ENCODE measurements at places on chromosomes 16 and 17.

GRCh38 chr16:675884-676564 is 553 bp downstream of the RHBDL1 start:
- DNase-seq = no peak

DNA sequence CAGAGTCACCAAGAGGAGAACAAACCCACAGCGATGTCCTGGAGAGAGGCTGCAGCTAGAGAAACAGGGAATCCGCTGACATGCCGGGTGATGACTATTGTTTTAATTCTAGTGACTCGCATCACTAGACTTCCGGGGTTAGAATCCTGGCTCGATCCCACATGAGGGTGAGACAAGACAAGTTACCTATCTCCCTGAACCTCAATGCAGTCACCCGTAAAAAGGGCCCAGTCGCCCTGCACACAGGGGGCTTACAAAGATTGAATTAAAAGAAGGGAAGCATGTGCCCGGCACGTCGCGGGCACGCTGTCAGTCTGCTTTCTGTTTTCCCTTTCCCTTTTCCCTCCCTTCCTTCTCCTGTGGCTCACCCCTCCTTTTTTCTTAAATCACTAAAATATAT is 212.9 kb upstream of the FOXF1 start:
- DNase-seq = no peak

DNA sequence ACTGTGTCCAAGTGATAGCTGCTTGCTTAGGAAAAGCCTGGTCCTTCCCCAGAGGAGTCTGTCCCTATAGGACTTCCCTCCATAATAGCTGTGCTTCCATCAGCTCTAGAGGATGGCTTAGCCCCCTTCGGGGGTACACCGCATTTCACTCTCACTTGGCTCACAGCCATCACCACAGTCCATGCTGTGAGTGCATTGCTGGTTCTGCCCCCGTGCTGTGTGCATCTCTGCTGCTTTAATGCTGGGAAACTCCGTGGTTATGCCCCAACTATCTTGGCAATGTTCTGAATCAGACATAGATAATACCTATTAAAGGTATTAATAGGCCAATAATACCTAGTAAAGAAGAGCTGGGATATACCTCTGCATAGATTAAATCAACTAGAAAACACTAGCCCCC is 58.3 kb downstream of the SIAH1 start:
- no peak for DNase-seq

GRCh38 chr17:60305141-60305540 is 86.8 kb downstream of the USP32 start:
- no peak for DNase-seq

DNA sequence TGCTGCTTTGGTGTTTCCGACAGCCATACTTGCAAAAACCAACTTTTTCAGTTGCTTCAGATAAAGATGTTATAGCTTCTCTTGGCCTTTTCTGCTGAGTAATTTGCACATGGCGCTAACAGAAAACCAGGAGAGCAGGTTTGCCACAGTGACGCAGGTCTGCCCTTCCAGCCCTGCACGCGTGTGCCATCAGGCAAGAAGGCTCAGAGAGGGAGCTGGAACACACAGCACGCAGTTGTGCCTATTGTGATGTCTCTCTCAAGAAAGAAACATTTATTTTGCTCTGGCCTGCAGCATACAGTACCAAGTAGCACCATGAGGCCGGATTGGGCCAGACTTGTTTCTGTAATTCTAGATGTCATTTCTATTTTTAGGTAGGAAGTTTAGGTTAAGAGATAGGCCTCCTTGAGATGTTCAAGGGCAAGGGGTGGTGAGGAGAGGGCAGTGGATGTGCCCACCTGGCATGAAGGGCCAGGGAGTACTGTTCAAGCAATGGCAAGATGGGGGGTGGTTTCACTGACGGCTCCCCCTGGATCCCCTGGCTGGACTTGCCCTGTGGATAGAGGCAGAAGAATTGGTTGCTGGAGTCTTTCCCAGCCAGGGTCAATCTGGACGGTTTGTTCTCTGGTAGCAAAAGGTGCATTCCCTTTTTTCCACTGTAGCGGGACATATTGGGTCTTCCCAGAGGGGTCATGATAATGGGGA is 1.9 kb downstream of the CBX2 start:
- no peak for DNase-seq

DNA sequence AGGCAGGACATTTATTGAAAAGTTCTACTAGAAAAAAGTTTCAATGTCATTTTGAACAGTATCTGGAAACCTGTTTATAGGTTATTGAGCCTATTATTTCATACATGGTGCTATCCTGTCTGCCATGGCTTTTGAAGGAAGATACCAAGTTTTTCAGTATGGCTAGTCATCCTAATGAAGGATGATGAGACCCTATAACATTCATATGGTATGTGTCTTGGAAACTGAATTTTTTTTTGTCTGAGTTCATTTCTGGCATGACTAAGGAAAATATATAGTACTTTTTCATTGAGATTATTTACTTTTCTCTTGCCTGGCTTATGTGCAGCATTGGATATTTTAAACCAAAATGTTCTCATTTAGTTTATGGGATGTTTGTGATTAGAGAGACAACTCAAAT is 30.2 kb downstream of the CLTC start:
- DNase-seq = no peak

DNA sequence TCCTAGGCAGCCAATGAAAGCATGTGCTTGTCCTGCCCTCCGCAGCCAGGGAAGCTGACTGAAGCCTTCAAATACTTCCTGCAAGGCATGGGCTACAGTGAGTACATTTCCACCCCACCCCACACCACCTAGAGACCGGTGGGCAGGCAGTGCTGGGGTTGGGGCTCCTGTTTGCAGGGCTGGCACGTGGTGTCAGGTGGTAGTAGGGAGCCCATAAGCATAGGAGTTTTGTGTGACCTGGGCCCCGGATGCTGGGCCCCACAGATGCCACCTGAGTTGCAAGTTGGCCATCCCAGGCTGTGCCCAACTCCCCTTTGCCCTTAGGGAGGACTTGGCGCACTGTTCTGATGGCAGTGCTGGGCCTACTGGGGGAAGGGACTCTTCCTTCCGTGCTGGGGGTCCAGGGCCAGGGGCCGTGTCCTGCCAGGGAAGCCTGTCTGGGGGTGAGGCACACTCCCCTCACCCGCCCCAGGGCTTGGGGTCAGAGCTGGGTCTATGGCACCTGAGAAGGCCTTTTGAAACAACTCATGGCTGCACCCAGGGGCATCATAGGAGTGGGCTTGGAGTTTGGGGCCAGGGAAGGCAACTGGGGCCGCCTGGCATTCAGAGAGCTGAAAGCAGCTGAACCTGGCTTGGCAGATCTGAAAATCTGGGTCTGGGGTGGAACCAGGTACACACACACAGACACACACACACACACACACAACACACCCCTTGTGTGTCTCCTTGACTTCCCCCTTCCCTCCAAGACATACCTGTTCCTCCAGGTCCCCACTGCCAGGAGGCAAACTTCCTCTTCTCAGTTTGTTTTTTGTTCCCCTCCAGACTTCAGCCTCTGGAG is 5.8 kb upstream of the SETD6 start:
- DNase-seq = peak; percentile 55

DNA sequence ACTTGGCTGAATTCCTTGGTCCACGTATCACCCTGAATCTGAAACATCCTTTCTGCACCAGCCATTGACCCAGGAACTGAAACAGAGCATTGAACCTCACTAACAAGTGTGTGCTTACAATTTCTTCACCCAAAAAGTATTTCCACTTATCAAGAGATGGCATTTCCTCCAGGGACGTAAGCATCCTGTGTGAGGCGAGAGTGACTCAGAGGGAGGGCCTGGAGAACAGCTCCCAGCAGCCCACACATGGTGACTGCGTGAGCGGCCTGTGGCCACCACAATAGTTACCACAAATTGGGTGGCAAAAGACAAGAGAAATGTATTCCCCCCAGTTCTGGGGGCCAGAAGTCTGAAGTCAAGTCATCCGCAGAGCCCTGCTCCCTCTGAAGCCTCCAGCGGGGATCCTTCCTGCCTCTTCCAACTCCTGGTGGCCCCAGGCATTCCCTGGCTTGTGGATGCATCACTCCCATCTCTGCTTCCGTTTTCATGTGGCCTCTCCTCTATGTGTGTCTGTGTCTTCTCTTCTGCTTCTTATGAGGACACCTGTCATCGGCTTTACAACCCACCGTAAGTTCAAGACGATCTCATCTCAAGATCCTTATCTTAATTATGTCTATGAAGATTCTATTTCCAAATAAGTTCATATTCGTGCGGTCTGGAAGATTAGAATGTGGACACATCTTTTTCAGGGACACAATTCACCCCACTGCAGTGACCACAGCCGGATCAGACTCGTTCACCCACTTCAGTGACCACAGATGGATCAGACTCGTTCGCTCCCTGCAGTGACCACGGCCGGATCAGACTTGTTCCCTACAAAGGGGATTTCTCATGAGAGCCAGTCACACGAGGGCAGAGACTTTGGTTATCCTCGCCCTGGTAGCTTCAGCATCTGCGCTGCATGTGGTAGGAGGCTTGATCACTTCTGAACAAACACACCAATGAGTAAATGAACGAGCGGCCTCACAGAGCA is 122.6 kb upstream of the FOXF1 start:
- no peak for DNase-seq

GRCh38 chr17:51372345-51373004 is 112.1 kb downstream of the UTP18 start:
- no peak for DNase-seq

- DNase-seq = no peak
Measured at GRCh38 chr17:75366432-75366831, 39.0 kb downstream of the GRB2 start.

- DNase-seq = no peak
Measured at GRCh38 chr17:17672453-17673368, 8.5 kb upstream of the RAI1 start.

DNA sequence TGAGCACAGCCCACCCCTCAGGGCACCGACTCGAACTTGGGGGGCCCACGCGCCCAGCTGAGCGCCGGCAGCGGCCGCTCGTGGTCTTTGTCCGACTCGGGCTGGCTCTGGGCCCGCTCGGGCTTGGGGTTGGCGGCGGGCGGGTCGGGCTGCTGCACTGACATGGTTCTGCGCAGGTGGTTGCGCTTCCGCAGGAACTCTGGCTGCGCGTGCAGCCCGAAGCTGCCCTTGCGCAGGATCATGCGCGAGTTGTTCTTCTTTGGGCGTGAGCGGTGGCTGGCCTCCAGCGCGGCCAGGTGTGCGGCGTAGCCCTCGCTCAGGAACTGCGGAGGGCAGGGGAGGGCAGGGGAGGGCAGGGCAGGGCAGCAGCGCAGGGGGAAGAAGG is 11.1 kb downstream of the PIMREG start:
- DNase-seq = peak; percentile 76

- DNase-seq = no peak
Measured at GRCh38 chr17:57925361-57925990, 29.7 kb downstream of the CUEDC1 start.

DNA sequence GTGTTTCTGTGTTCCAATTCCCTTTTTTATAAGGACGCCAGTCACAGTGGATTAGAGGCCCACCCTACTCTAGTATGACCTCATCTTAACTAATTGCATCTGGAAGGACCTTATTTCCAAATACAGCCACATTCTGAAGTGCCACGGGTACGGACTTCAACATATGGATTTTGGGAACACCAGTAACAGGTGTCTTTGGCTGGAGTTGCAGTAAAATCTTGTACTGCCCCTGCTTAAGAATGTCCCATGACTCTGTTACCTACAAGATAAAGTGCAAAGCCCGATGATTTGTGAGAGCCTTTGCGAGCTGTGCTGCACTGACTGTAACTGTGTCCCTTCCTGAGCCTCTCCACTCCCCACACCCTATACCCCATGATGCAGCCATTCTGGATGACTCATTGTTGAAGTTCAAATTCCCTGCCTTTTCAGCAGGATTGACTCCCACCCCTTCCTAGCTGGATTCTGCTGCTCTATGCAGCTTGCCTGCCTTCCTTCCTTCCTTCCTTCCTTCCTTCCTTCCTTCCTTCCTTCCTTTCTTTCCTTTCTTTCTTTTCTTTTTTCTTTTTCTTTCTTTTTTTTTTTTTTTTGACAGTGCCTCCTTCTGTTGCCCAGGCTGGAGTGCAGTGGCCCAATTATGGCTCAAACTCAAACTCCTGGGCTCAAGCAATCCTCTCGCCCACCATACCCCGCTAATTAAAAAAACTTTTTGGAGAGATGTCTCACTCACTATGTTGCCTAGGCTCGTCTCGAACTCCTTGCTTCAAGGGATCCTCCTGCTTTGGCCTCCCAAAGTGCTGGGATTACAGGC is 2.1 kb downstream of the HCRT start:
- no peak for DNase-seq

DNA sequence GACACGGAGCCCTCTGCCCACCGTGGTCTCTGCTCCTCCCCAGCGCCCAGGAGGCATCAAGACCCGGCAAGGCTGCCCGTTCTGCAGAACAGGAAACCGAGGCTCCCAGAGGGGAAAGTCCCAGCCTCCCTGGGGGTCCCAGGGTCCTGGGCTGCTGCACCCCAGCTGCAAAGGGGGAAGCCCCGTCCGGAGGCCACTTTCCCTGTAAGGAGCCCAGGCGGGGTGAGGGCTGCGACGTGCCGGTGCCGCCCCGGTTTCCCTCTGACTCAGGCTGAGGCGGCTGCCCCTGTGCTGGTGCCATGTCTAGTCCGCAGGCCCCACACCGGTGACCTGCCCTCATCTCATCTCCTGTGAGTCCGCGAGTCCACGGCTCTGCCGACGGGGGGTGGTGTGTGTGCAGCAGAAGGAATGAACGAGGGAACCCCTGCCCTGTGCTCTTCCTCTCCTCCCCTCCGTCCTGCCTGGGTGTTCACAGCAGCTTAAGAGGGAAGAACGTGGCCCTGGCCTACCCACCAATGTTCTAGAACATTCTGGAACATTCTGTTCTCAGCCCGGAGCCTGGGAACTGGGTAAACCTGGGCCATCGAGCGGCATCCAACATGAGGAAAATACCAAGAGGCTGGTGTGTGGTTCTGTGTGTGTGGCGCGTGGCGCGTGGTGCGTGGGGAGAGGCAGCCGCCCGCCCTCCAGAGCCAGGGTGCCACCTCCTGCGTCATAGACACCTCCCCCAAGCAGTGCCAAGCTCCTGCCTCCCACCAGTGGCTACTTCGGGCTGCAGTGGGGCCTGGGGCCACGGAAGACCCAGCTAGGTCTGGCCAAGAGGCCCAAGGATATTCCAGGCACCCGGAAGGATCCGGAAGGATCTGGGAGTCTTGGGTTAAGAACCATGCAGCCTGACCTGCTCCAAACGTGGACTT is 7.0 kb upstream of the CBFA2T3 start:
- DNase-seq = no peak

DNA sequence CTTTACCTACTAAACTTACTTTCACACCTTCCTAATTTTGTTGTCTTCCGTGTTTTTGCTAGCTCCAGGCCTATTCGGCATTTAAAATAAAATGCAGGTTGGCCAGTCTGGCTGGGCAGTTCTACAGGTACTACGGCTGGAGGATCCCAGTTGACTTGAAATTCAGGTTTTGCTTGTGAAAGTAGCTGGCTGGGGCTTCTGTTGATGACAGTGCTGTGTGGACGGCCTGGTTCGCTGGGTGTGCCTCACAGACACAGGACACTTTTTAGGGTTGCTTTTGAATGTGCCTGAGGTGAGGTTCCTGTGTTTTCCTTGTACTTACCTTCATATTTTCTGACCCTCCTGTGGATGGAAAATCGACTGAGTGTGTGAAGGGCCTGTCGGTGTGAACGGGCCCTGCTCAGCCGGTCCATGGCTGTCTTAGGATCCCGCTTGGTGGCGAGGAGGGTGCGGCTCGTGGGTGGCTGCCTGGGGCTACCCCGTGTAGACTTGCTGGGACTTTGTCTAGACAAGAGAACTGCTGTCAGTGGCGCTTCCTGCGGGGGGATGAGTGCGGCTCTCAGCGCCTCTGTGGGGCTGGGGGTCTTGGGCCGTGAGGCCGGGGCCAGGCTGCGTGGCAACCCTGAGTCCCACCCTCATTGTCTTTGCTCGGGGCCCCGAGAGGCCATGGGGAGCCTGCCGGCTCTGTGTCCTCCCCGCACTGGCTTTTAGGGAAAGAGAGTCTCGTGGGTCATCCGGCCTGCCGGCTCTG is 18.7 kb upstream of the ZNF750 start:
- no peak for DNase-seq
